ENCODE measurements at places on chromosomes 6 and 20. TPM values are rescaled to one million over a fixed set of nuclear protein-coding genes. Genes with fewer than 3 reads are reported as not detected.

The CCNC gene
- 32.5 TPM for total RNA-seq

- DNase-seq: no peak
These were observed 21.7 kb downstream of the HECA start for GRCh38 chr6:139156551-139156950.

GRCh38 chr20:60206259-60206658 is 248.0 kb downstream of the CDH26 start:
- no peak for DNase-seq

The F13A1 gene
- total RNA-seq: 231 TPM

DNA sequence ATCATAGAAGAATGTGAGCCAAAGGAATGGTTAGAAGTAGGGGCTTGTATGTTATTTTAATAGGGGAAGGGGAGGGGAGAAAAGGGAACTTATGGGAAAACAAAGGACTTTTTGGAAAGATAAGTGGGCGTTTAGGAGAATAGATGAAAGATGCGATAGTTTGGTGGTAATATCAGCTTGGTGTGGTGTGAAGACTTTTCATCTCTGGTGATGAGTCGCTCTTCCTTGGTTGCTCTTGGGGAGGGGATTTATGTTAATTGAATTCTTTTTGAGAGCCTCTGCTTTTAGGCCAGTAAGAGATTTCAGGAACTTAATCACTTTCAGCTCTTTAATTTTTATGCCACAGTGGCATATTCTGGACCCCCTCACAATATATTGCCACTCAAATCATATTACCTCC is 10.8 kb downstream of the HECA start:
- DNase-seq: no peak

DNA sequence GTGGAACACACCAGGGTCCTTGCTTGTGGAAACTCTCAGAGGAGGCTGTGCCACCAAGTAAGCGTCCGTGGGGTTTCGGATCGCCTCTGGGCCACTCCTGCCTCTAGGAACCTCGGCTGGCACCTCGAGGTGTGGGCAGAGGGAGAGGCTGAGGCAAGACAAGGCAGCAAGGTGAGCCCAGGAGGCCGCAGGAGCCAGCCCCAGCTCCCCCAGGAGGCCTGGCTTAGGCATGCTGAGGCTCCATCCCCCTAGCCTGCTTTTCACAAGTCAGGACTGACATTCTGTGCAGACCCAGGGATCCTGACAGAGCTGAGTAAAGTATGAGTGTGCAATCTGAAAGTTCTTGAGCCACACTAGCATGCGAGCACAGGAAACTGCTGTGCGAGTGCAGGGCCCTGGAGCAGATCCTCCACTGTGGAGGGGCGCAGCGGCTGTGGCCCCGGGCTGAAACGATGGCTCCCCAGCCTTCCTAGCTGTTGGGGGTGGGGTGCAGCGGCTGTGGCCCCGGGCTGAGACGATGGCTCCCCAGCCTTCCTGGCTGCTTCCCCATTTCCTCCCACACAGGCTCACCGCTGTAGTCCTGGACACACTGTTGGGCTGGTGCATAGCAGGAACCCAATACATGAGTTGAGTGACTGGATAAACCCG is 75.2 kb upstream of the CD93 start:
- DNase-seq: no peak

The SLC22A3 gene
- total RNA-seq: 189 TPM

DNA sequence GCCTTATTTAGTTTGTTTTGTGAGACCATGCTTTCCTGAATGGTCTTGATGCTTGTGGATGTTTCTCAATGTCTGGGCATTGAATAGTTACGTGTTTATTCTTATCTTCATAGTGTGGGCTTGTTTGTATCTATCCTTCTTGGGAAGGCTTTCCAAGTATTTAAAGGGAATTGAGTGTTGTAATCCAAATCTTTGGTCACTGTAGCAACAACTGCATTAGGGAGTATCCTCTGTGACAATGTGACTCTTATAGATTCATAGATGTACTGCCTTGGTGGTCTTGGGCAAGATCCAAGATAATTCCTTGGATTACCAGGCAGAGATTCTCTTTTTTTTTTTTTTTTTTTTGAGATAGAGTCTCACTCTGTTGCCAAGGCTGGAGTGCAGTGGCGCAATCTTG is 598.4 kb downstream of the CBLN4 start:
- no peak for DNase-seq

DNA sequence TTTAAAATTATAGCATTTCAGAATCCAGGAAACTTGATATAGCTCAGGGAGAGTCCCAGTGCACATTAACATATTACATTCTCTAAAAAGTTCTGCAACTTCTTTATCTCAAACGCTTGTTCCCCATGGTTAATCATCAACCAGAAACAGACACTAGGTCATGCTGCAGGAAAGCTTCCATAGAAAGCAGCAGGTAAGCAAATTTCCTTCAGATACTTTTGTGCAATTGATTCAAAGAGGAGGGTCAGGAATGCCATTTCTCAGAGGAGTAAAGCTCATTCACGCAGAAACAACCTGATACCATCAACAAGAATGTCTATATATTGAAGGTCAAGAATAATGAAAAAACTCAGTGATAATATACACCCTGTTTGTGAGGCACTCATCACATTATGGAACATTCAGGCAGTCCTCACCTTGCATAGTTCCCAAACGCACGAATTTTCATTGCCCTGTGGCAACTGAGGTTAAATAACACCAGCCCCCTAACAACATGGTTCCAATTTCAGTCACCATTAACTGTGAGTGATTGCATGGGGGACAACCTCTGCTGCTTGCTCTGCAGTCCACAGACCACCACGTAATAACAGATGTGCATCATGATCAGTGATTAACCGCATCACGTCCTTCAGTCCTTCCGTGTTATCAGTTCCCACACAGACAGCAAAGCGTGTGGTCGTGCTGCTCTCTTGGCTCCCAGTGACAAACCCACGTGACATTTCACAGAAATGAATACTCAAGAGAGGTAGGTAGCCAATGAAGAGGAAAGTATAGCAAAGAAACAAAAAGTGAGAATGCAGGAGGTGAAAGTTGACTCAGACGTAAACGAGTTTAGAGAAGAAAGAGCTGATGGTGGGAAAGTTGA is 95.7 kb downstream of the LY86 start:
- no peak for DNase-seq

DNA sequence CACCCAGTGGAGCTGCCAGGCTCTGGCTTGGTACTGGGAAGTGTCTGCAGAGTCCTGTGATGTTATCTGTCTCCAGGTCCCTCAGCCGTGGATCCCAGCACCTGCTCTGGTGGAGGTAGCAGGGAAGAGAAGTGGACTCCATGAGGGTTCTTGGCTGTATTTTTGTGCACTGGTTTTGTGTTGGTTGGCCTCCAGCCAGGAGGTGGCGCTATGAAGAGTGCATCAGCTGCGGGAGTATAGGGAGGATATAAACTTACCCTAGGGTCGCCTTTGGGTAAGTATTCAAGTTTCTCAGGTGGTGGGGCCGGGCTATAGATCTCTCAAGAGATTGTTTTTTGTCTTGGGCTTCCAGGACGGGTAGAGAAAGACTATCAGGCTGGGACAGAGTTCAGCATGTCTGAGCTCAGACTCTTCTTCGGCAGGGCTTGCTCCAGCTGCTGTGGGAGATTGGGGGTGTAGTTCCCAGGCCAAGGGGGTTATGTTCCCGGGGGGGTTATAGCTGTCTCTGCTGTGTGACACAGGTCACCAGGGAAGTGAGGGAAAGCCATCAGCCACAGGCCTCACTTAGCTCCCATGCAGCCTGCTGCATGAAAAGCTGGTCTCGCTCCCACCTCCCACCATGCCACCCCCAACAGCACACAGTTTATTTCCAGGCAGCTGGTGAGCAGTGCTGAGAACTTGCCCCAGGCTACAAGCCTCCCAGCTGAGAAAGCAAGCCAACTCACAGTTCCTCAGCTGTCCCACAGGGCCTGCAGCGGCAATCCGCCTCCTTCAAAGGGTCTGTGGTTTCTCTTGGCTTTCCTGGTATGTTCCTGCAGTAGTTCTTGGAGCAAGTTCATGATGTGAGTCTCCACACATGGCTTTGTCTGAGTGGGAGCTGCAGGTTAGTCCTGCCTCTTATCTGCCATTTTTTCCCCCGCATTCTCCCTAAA is 115.7 kb downstream of the AIG1 start:
- no peak for DNase-seq

GRCh38 chr20:46368902-46369268 is 37.5 kb downstream of the ELMO2 start:
- no peak for DNase-seq

DNA sequence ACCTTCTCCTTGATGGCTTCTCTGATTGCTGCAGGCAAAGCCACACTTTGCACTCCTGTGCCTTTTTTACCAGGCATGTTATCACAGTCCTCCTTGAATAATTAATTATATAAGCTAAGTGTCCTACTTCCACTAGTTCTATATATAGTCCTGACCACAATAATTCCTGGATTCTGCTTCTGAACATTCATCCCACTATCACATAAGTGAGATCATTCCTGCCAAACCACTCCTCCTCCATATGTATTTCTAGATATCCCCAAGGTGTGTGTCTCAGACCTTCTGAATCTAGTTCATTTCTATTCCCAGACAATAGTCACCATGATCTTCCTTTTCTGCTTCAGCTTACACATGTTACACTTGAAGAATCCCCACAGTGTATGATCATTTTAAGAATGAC is 1237.5 kb upstream of the MAP3K7 start:
- DNase-seq: no peak

- DNase-seq: no peak
These were observed 1.8 kb downstream of the ALDH8A1 start for GRCh38 chr6:134948142-134948541.

GRCh38 chr6:67633058-67633457 is 1002.0 kb upstream of the ADGRB3 start:
- no peak for DNase-seq

Measured in sciatic nerve (tissue), 2 donors.